ENCODE measurements at places on chromosomes 11 and 22.
A peak's percentile ranks its signal among the peaks of the same experiment; 100 is the strongest.

DNA sequence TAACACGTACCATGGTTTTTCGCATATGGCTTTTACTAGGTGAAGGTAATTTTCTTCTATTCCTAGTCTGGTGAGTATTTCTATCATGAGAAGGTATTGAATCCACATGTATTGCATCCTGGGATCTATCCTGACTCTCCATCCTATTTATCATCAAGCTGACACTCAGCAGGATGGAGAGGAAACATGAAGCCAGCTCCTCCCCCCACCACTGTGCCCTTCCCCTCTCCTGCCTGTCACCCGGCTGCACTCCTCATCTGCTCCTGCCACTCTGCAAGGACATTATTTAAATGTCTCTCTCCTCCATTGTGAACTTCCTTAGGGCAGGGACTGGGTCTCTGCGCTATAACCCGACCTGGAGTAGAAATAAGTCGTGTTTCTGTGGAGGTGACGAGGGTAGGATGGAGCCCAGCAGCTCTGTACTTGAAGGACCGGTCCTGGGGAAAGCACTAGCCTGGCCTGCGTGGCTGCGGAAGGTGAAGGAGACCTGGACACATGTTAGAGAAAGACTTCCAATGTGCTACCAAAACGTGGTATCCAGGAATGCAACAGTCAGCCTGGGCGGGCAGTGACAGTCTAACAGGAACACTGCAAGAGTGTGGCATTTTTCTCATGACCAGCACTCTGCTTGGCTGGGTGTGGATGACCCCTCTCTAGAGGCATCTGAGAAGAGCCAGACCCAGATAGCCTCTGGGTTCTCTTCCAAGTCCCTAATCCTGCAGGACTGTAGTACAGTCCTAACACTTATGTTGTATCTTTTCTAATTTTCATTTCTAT lies 111.2 kb downstream of the MICAL3 start:
- DNase-seq, result no peak
- no peak overlapping the region for H3K4me3 ChIP-seq
- H3K27me3 ChIP-seq, result no peaks in the 10 kb centered on the region

- no peak for DNase-seq
- peaks cover 8% of the 10 kb centered on the region for H3K4me1 ChIP-seq
- H3K27me3 ChIP-seq, result no peaks in the 10 kb centered on the region
Measured at GRCh38 chr11:76512851-76513653, 68.2 kb downstream of the EMSY start.

GRCh38 chr22:32780726-32781310 lies 20.7 kb upstream of the TIMP3 start:
- H3K27ac ChIP-seq, result no peak overlapping the region
- no peak for DNase-seq
- no peaks in the 10 kb centered on the region for H3K27me3 ChIP-seq

DNA sequence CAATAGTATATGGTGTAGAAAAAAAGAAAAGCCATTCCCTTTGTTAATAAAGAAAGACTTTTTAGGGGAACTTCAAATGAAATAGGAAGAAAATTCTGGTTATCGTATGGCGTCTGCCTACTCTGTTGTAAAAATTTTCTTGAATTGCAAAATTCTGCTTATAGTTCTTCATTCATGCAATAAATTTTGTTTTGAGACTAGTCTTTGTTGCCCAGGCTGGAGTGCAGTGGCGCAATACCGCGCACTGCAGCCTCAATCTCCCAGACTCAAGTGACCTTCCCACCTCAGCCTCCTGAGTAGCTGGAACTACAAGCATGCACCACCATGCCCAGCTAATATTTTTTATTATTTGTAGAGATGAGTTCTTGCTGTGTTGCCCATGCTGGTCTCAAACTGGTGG lies 5.8 kb downstream of the DDIAS start:
- H3K27me3 ChIP-seq, result no peaks in the 10 kb centered on the region
- DNase-seq, result no peak
- peaks cover 7% of the 10 kb centered on the region for H3K36me3 ChIP-seq
- no peak overlapping the region for H3K4me3 ChIP-seq
- no peak overlapping the region for H3K27ac ChIP-seq

- H3K27ac ChIP-seq, result no peak overlapping the region
- H3K4me1 ChIP-seq, result no peaks in the 10 kb centered on the region
- H3K36me3 ChIP-seq, result no peaks in the 10 kb centered on the region
- H3K27me3 ChIP-seq, result peaks cover 70% of the 10 kb centered on the region
- DNase-seq, result no peak
Measured at GRCh38 chr11:113465786-113466185, 9.4 kb downstream of the DRD2 start.

DNA sequence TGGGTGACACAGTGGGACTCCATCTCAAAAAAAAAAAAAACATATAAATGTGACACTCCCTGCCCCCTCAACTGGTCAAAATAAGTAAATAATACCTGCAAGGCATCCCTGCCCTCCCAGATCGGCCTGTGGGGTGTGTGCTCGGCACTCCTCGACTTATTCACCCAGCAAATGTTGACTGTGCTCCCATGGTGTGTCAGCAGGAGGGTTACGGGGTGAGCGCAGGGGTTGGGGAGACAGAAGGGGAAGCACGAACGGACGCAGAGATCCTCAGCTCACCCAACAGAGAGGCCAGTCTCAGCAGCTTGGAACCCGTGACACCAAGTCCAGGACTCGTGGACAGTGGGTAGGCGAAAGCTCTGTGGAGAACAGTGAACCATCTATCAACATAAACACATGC lies 1.6 kb upstream of the ADM2 start:
- peak overlapping the region; percentile 44 for H3K27ac ChIP-seq
- no peak for DNase-seq
- H3K36me3 ChIP-seq, result no peaks in the 10 kb centered on the region
- peaks cover 13% of the 10 kb centered on the region for H3K4me1 ChIP-seq
- H3K4me3 ChIP-seq, result peak overlapping the region; percentile 78

DNA sequence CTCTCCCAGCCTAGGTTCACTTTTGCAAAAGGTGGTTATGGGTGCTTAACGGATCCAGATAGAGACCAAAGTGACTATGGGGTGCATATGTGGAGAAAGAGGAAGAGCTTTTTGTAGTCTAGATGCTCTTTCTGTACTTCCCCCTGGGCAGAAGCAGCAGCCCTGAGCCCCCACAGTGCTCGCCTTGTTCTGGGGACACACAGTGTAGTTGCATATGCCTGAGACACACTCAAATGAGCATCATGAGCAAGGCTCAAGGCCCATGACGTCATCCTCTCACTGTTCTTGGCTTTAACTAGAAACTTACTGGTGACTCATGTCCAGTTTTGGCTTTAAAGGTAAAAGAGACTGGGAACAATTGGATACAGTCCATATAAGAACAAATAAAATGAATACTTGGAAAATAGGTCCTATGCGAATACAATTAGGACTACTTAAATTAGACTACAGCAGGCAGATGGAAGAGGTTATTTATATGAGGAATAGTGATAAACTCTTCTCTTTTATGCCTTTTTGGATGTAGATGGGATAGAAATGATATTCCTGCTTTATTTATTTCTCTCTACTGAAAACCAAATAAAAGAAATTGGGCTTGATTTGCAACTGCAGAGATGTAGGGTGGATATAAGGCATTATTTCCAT lies 20.1 kb upstream of the PEX26 start:
- DNase-seq, result no peak
- peaks cover 18% of the 10 kb centered on the region for H3K4me1 ChIP-seq
- H3K36me3 ChIP-seq, result no peaks in the 10 kb centered on the region
- H3K27me3 ChIP-seq, result no peaks in the 10 kb centered on the region
- H3K4me3 ChIP-seq, result no peak overlapping the region

DNA sequence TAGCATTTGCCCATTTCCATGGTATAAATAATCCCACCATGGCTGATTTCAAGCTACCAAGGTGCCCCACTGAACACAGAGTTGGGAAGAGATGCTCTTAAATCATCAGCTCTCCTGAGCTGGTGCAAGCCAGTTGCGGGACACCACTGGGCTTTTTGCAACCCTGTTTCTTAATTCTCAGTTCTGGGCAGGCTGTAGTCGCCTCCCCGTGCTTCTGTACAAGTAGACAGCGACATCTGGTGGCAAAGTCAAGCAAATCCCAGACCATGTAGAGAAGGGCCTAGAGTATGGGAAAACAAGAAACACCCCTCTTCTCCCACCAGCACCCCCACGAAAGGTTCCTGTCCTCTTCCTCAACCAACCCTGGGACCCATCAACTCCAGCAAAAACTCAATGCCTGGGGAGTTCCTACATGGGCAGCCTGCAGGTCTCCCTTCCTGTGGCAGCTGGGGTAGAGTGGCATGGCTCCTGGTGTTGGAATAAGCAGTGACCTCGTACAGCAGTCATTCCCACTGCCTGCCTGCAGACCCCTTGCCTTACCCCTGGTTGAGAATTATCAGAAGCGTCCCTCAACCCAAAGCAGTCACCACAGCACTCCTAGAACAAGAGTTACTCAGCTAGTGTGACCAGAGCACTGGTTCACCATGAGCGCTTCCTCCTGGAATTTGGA lies 68.4 kb downstream of the IGLL5 start:
- no peak for DNase-seq
- H3K4me1 ChIP-seq, result no peaks in the 10 kb centered on the region
- H3K4me3 ChIP-seq, result no peak overlapping the region
- H3K27me3 ChIP-seq, result peaks cover 41% of the 10 kb centered on the region

GRCh38 chr11:130400781-130401483 lies 27.5 kb downstream of the ADAMTS8 start:
- no peaks in the 10 kb centered on the region for H3K36me3 ChIP-seq
- peaks cover 26% of the 10 kb centered on the region for H3K27me3 ChIP-seq
- peak overlapping the region; percentile 60 for H3K27ac ChIP-seq
- H3K4me1 ChIP-seq, result peaks cover 27% of the 10 kb centered on the region

DNA sequence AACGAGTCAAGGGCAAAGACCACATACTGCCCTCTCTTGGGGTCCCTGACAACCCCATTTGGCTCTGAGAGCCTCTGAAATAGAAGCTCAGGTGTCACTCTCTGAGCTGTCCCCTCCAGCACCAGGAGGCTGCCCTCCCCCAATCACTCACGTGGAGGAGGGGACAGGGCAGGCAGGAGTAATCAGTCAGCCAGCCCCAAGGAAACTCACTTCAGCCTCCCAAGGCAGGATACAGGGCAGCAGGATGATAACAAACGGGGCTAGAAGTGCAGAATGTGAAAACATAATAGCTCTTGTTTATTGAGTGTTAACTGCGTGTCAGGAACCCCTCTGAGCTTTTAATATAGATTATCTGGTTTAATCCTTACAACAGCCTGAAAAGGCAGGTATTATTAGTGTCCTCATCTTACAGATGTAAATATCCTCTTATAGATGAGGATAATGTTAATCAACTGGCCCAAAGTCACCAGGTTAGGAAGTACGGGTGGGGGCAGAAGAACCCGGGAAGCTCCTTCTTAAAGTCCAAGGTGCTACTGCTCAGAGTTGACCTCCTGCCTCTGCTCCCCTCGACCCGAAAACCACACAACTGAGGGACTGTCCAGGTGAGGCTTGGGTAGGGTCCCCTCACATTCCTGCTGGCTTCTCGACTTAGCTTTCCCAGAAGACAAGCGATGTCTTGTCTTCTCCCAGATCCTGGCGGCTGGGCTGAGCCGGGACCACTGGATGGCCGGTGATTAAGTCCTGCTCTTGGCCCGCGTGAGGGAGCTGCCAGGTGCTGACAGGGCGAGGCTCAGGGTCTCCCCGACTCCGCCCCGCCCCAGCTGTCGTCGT lies 2.7 kb downstream of the CHRM4 start:
- H3K36me3 ChIP-seq, result peaks cover 3% of the 10 kb centered on the region
- peaks cover 22% of the 10 kb centered on the region for H3K4me1 ChIP-seq
- H3K27me3 ChIP-seq, result peaks cover 61% of the 10 kb centered on the region
- peak overlapping the region; percentile 16 for H3K27ac ChIP-seq
- peak overlapping the region; percentile 79 for H3K4me3 ChIP-seq

DNA sequence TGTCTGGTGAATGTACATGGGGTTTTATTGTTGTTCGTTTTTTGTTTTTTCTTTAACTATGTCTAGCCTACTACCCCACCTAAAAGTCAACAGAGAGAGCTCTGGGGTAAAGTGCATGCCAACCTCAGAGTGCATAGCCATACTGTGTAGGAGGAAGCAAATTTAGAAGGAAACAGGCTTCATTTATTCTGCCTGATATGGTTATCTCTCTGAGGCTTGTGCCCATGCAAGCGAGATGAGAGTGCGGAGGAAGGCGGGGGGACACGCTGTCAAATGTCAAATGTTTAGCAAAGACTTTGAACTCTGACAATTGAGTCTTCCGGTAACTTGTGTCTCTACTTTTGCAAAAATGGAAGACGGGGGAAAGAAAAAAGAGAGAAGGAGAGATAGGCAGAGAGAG lies 295.5 kb downstream of the ETS1 start:
- no peak for DNase-seq
- H3K4me3 ChIP-seq, result no peak overlapping the region
- no peak overlapping the region for H3K27ac ChIP-seq
- no peaks in the 10 kb centered on the region for H3K36me3 ChIP-seq
- H3K27me3 ChIP-seq, result peaks cover 19% of the 10 kb centered on the region

GRCh38 chr11:112343368-112344039 lies 82.8 kb upstream of the PLET1 start:
- no peaks in the 10 kb centered on the region for H3K36me3 ChIP-seq
- peaks cover 5% of the 10 kb centered on the region for H3K4me1 ChIP-seq
- no peak overlapping the region for H3K4me3 ChIP-seq
- peaks cover 6% of the 10 kb centered on the region for H3K27me3 ChIP-seq
- DNase-seq, result no peak

- H3K27ac ChIP-seq, result no peak overlapping the region
- no peaks in the 10 kb centered on the region for H3K36me3 ChIP-seq
- DNase-seq, result peak; percentile 18
- H3K4me1 ChIP-seq, result peaks cover 3% of the 10 kb centered on the region
- no peak overlapping the region for H3K4me3 ChIP-seq
Measured at GRCh38 chr22:23485490-23485889, 94.6 kb downstream of the IGLL1 start.

GRCh38 chr11:113436672-113437252 lies 38.4 kb downstream of the DRD2 start:
- DNase-seq, result no peak
- peaks cover 21% of the 10 kb centered on the region for H3K4me1 ChIP-seq
- H3K27me3 ChIP-seq, result peaks cover 7% of the 10 kb centered on the region
- no peak overlapping the region for H3K27ac ChIP-seq
- no peak overlapping the region for H3K4me3 ChIP-seq

- H3K4me1 ChIP-seq, result no peaks in the 10 kb centered on the region
- DNase-seq, result no peak
- H3K4me3 ChIP-seq, result no peak overlapping the region
- no peaks in the 10 kb centered on the region for H3K27me3 ChIP-seq
Measured at GRCh38 chr11:253886-254270, 17.1 kb downstream of the PSMD13 start.

GRCh38 chr11:108512708-108513107 lies 14.5 kb upstream of the POGLUT3 start:
- H3K4me3 ChIP-seq, result no peak overlapping the region
- no peaks in the 10 kb centered on the region for H3K4me1 ChIP-seq
- H3K27me3 ChIP-seq, result no peaks in the 10 kb centered on the region
- no peak overlapping the region for H3K27ac ChIP-seq
- peaks cover 36% of the 10 kb centered on the region for H3K36me3 ChIP-seq

DNA sequence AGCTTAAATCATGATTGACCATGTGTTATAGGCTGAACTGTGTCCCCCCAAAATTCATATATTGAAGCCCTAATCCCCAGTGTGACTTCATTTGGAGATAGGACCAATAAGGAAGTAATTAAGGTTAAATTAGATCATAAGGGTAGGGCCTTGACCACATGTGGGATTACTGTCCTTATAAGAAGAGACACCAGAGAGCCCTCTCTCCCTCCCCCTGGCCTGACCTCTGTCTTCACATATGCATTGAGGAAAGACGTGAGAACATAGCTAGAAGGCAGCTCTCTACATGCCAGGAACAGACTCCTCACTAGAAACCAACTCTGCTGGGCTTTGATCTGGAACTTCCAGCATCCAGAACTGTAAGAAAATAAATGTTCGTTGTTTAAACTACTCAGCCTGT lies 13.6 kb upstream of the NUP50 start:
- H3K27me3 ChIP-seq, result no peaks in the 10 kb centered on the region
- no peak overlapping the region for H3K27ac ChIP-seq
- H3K36me3 ChIP-seq, result peaks cover 22% of the 10 kb centered on the region
- peaks cover 2% of the 10 kb centered on the region for H3K4me1 ChIP-seq
- DNase-seq, result no peak

Data from type B pancreatic cell (in vitro differentiated cells).